Cortex of kidney (tissue), 1 donor: ENCODE measurements at places on chromosomes 6 and 20.

- no peak for DNase-seq
Measured at GRCh38 chr6:73586416-73586974, 65.7 kb upstream of the EEF1A1 start.

DNA sequence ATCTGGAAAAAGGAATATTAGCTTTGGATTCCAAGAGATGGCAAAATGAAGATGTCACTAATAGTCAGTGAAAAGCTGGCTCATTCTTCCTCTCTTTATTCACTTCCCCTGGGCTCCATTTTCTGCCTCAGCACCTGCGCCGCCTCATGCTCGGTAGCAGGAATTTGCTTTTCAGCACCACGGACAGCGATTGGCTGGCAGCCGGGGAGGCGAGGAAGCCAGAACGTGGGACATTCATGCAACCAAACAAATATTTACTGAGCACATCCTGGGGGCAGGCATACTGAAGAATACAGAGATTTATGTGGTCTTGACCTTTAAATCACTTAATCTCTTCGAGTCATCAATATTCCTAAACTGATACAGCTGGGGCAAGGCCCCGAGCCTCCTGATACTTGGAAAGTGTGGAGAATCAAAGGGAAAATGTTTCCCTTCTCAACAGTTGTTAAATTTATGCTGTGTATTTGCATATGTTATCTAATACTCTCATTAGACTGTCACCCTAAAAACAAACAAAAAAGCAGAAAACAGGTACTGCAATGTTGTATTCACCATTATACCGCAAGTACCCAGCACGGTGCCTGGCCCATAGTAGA lies 12.1 kb upstream of the PDYN start:
- DNase-seq: no peak

DNA sequence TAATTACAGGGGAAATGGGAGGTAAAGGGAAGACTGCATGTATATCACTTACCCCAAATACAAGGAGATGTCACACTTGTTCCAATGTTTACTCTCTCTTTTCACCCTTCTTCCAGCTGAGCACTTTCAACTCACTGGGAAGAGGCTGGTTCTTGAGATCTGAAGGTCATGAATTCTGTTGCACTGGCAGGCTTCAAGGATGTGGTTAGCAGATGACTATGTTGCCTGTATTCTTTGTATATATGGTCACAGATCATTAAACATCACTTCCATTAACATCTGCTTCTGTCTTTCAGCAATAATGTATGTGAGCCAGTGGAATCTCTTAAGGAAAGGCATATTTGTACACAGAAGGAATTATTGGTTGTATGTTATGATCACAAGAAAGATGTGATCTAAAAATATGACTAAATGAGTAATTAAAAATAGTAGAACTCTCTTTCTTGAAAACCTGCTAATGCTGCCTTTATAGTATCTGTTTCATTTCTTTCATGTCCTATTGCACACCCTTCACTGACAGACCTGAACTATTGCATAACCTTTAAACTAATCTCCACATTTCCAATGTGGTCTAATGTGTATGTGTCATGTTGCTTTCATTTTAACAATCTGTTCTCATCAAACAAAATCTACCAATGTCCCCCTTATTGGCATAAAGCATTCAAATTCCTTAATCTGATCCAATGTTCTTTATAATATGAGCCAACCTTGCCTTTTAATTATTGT lies 131.4 kb upstream of the EPHA7 start:
- DNase-seq: no peak

- DNase-seq: no peak
Measured at GRCh38 chr6:34393191-34393965, 909 bp upstream of the NUDT3 start.

GRCh38 chr20:62682912-62683517 lies 25.6 kb upstream of the NTSR1 start:
- DNase-seq: no peak

- no peak for DNase-seq
Measured at GRCh38 chr6:1552296-1552761, 57.4 kb upstream of the FOXC1 start.

GRCh38 chr6:34200340-34200971 lies 36.2 kb upstream of the HMGA1 start:
- no peak for DNase-seq
